ENCODE measurements at places on chromosomes 3 and 15. TPM values are rescaled to one million over a fixed set of nuclear protein-coding genes. Genes with fewer than 3 reads are reported as not detected.

WDR72 gene
- 2.3 TPM for total RNA-seq

NEK11 gene
- total RNA-seq = 3.9 TPM

NR2F2 gene
- total RNA-seq = 17.7 TPM

FOXL2 gene
- 1.5 TPM for total RNA-seq

GRCh38 chr3:197203714-197204146, 94.7 kb downstream of the DLG1 start:
- DNase-seq = no peak

DNA sequence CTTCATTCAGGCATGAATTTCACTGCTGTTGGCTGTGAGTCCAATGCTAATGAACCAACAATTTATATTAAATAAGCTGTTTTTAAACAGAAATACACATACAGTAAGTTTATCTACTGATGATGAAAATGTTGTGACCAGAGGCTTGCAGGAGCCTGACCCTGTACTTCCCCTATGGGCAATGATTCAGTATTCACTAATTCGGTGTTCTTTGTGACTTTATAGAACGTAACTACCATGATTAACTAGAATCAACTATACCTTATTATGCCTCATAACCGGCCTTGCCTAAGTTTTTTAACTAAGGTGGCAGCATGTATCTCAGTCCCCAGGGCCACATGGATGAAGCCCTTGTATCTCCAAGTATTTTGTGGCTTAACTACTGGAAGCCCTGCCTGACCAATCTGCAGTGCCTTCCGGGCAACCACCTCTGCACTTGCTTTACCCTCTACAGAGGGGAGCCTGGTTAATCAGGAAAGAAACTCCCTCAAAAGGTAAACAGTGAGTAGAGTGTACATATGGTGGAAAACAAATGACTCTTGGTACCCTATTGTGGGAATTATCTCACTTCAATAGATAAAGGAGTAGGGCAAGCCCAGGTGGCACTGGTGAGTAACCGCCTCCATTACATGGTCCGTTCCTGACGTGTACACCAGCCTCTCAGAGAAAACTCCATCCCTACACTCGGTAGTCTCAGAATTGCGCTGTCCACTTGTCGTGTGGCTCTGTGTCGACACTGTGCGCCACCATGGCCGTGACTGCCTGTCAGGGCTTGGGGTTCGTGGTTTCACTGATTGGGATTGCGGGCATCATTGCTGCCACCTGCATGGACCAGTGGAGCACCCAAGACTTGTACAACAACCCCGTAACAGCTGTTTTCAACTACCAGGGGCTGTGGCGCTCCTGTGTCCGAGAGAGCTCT, 11.6 kb upstream of the CLDN18 start:
- no peak for DNase-seq

- no peak for DNase-seq
Measured at GRCh38 chr3:191008074-191008473, 145.6 kb upstream of the GMNC start.

GRCh38 chr3:127131424-127132170, 61.3 kb upstream of the PRR23E start:
- no peak for DNase-seq

GRCh38 chr3:51703761-51704510, 2.9 kb upstream of the GRM2 start:
- DNase-seq = no peak

DNA sequence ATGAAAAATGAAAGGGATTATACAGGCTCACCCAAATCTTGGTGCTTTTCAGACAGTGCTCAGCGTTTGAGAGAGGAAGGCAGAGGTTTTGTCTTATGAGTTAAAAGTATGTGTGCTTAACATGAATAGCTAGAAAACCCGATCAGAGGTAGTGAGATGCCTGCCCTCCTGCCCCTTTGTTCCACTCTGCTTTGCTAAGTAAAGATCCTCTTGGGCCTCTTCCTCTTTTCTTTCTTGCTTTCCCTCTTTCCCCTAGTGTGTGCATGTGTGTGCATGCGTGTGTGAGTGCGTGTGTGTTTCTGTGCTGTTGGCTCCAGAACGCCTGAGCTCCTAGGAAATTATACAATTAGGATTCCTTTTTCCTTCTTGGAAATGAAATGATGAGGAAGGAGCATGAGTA, 261.3 kb upstream of the NR2E3 start:
- no peak for DNase-seq

GRCh38 chr3:76083992-76084391, 298.6 kb upstream of the ZNF717 start:
- DNase-seq = no peak
